Esophagus squamous epithelium (tissue), 5 donors: ENCODE measurements at places on chromosomes 12 and 14. TPM values are rescaled to one million over a fixed set of nuclear protein-coding genes. Genes with fewer than 3 reads are reported as not detected.
A peak's percentile ranks its signal among the peaks of the same experiment; 100 is the strongest.

The FGD4 gene
- total RNA-seq, result 20.9 TPM

The NEDD8 gene
- 118 TPM for total RNA-seq

The NKX2-1 gene
- not detected for total RNA-seq

The NEUROD4 gene
- not detected for total RNA-seq

The FAM181A gene
- not detected for total RNA-seq

The P2RX7 gene
- 2.2 TPM for total RNA-seq

The CYP27B1 gene
- total RNA-seq, result 1.2 TPM

The DNAI7 gene
- not detected for total RNA-seq

The SERPINA3 gene
- total RNA-seq, result 99.0 TPM

- H3K27me3 ChIP-seq, result no peaks in the 10 kb centered on the region
- H3K4me1 ChIP-seq, result peaks cover 4% of the 10 kb centered on the region
- H3K36me3 ChIP-seq, result peaks cover 4% of the 10 kb centered on the region
- no peak for DNase-seq
- H3K4me3 ChIP-seq, result no peak overlapping the region
Observed at GRCh38 chr12:3273409-3273853, 196.3 kb downstream of the TSPAN9 start.

DNA sequence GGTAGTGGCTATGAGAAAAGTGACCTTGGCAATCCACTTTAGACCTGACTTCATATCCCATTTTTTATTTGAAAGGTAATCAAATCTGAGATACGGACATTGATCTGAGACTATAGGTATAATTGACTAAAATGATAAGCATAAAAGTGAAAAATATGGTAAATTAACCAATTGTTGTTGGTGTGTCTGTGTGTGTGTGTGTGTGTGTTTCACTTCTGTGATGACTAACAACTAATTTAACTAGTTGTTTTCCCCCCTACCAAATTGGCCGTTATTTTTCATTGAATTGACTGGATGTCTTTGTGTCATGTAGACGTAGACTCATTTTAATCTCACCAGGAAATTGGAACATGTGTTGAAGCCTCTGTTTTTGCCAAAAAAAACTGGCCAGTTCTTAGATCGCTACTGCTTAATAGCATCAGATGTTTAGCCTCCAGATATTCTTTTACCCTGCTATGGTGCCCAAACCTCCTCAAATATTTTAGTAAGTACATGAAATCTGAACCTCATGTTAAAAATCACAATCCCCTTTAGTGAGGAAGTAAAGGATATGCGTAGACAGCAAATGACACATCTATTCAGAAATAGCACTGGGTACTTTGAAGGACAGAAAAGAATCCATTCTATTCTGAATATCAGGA lies 395.0 kb downstream of the EGLN3 start:
- no peaks in the 10 kb centered on the region for H3K4me1 ChIP-seq
- no peaks in the 10 kb centered on the region for H3K27me3 ChIP-seq
- DNase-seq, result no peak
- no peaks in the 10 kb centered on the region for H3K36me3 ChIP-seq

DNA sequence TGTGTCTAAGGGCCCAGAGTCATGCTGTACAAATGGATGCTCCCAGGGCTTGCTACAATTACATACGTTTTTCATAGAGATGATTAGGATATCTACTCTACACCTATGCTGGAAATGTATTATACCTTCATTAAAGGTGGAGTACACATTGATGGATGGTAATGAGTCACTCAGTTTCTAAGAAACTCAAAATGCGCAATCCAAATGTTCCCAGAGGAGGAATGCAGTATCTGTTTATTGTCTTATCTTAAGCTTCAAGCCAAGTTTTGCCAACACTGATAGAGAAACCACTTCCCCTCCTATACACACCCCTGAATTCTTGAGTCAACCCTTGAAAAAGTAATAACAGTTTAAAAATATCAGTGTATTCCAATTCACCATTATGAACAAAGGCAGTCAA lies 266.6 kb upstream of the FAR2 start:
- no peak overlapping the region for H3K27ac ChIP-seq
- no peaks in the 10 kb centered on the region for H3K4me1 ChIP-seq
- no peaks in the 10 kb centered on the region for H3K27me3 ChIP-seq
- DNase-seq, result no peak
- H3K36me3 ChIP-seq, result no peaks in the 10 kb centered on the region

GRCh38 chr12:132341318-132342050 lies 12.1 kb upstream of the GALNT9 start:
- DNase-seq, result no peak
- no peak overlapping the region for H3K4me3 ChIP-seq

DNA sequence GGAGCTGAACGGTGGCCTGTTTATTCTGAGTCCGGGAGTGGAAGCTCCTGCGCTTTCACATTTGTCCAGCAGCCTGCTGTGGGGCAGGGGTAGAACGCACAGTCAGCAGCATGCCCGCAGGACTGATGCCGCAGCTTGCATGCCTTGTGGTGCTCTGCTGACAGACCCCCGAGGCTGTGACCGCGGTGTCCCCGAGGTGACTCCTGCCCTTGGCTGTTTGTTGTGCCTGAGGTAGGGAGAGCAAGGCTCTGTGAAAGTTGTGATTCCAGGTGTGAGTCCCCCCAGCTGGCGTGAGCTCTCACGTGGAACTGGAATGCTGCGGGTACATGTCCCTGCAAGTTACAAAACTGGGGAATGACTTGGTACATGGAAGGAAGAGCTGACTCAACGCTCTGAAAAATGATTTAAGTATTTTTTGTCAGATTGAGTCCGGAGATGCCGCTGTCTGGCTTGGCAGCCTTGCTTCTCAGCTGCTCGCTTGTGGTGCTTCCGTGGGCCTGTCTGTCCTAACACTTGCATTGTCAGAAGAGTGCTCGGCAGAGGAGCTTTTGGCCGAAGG lies 18.1 kb downstream of the MLXIP start:
- no peaks in the 10 kb centered on the region for H3K36me3 ChIP-seq
- H3K4me1 ChIP-seq, result peaks cover 51% of the 10 kb centered on the region
- H3K27me3 ChIP-seq, result no peaks in the 10 kb centered on the region
- H3K4me3 ChIP-seq, result no peak overlapping the region
- H3K27ac ChIP-seq, result peak overlapping the region; percentile 72

- no peaks in the 10 kb centered on the region for H3K27me3 ChIP-seq
- DNase-seq, result no peak
- no peak overlapping the region for H3K4me3 ChIP-seq
- H3K36me3 ChIP-seq, result peaks cover 96% of the 10 kb centered on the region
- H3K27ac ChIP-seq, result no peak overlapping the region
- H3K4me1 ChIP-seq, result no peaks in the 10 kb centered on the region
Observed at GRCh38 chr14:71734885-71735284, 197.3 kb upstream of the RGS6 start.

DNA sequence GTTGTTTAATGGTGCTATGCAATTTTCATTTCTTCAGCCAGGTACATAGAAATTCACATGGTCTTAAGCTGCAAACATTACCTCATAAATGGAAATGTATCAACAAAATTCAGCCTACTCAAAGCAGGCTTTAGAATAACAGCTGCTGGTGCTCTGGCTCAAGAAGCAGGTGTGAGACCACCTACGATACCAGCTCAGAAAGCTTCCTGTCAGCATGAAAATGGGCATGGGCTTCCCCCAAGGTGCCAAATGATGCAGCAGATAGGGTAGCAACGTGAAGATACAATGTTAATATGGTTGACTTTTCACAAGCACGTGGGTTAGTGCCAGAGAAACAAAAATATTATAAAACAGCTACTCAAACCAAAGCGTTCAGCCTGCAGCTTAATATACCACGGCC lies 343.4 kb upstream of the PRICKLE1 start:
- H3K4me3 ChIP-seq, result no peak overlapping the region
- H3K36me3 ChIP-seq, result no peaks in the 10 kb centered on the region
- no peaks in the 10 kb centered on the region for H3K4me1 ChIP-seq
- H3K27me3 ChIP-seq, result no peaks in the 10 kb centered on the region

DNA sequence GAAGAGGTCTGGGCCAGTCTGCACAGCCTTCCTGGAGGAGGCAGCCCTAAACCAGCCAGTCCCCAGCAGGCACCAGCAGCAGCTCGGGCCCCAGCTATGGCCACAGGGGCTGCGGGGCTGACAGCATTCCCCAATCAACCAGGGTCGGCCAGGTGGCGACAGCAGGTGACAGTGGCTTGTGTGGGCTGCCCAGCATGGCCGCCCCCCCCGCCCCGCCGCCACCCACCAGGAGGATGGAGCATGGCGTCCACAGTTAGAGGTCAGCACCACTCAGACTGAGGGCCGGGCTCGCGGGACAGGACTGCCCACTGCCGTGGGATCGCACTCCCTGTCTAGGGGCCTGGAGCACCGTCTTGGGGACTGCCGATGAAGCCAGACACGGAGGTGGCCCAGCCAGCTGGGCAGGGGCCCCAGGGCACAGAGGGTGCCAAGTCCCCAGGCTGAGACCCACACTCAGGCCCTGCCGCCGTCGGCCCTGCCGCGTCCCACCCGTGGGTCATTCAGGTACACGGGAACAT lies 15.0 kb downstream of the AKT1 start:
- H3K4me3 ChIP-seq, result no peak overlapping the region
- no peak for DNase-seq
- no peak overlapping the region for H3K27ac ChIP-seq
- no peaks in the 10 kb centered on the region for H3K27me3 ChIP-seq

DNA sequence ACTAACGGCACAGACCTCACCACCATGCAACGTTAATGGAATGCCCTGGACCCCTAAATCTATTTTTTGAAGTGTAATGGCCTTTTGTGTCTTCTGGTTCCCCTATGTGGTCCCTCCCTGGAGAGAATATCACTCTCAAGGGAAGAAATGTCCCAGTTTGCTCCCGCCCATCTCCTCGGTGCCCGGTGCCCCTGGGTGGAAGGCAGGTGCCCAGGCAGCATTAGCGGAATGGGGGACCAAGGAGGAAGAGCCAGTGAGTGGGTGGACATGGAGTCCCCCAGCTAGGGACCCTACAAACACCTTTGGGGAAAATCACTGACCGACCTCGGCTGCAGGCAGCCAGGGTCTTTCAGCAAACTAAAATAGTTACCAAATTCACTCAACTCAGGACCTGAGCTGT lies 212.1 kb upstream of the RTL1 start:
- H3K4me3 ChIP-seq, result no peak overlapping the region
- no peaks in the 10 kb centered on the region for H3K36me3 ChIP-seq
- H3K27me3 ChIP-seq, result peaks cover 9% of the 10 kb centered on the region
- no peak overlapping the region for H3K27ac ChIP-seq
- no peaks in the 10 kb centered on the region for H3K4me1 ChIP-seq
- no peak for DNase-seq

DNA sequence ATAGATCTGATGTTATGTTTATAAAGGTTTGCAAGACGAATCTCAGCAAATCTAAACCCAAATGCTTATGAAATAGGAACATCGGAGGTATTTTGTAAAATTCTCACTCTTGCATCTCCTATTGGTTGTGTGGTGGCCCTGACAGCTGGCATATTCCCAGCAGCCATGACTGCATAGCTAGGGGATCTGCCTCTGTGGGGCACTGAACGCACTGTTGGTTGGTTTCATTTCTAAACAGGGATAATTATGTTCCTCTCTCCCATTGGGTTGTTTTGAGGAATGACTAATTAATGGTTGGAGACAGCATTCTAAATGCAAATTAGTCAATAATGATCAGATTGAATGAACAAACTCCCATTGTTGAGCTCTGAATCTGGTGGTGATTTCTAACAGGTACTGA lies 2.7 kb upstream of the BEST3 start:
- H3K27me3 ChIP-seq, result no peaks in the 10 kb centered on the region
- no peak overlapping the region for H3K27ac ChIP-seq
- DNase-seq, result no peak
- no peaks in the 10 kb centered on the region for H3K36me3 ChIP-seq

GRCh38 chr12:89349814-89350213 lies 2.5 kb downstream of the DUSP6 start:
- DNase-seq, result no peak
- H3K4me3 ChIP-seq, result peak overlapping the region; percentile 75
- peak overlapping the region; percentile 97 for H3K27ac ChIP-seq
- H3K27me3 ChIP-seq, result no peaks in the 10 kb centered on the region
- H3K4me1 ChIP-seq, result peaks cover 31% of the 10 kb centered on the region

- peaks cover 64% of the 10 kb centered on the region for H3K4me1 ChIP-seq
- no peak for DNase-seq
- H3K27me3 ChIP-seq, result no peaks in the 10 kb centered on the region
- H3K4me3 ChIP-seq, result peak overlapping the region; percentile 42
- H3K36me3 ChIP-seq, result peaks cover 2% of the 10 kb centered on the region
- peak overlapping the region; percentile 91 for H3K27ac ChIP-seq
Observed at GRCh38 chr12:31961137-31961536, 1.9 kb downstream of the RESF1 start.

GRCh38 chr12:104546575-104546974 lies 89.8 kb downstream of the CHST11 start:
- H3K27me3 ChIP-seq, result no peaks in the 10 kb centered on the region
- no peak overlapping the region for H3K27ac ChIP-seq
- H3K4me1 ChIP-seq, result peaks cover 21% of the 10 kb centered on the region
- H3K36me3 ChIP-seq, result no peaks in the 10 kb centered on the region
- no peak overlapping the region for H3K4me3 ChIP-seq
- no peak for DNase-seq
